Upper lobe of left lung (tissue), 6 donors: ENCODE measurements at places on chromosomes 13 and 19. TPM values are rescaled to one million over a fixed set of nuclear protein-coding genes. Genes with fewer than 3 reads are reported as not detected.

DNA sequence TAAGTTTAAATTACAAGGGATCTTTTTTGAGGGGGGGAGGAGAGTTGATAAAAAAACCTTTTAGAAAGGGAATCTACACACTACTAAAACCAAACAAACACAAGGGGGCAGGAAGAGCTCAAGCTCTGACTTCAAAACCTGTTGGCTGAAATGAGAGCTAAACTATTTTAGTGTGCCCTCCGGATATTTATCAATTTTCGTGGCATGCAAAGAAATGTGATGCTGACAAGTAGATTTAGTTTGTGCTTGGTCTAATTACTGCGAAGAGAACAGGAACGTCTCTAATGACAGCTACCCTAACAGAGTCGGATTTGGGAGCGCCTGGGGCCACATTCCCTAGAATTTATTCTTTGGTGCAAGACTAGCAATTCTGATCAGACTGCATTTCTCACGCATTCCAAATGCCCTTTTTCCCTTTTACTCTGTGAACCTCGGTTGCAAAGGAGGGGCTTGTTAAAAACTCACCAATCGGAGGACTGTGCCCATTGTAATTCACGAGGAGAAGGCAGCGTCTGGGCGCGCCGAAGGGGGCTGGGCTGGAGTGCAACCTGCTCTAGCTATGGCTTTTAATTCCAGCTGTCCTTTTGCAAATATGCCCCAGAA lies 802 bp upstream of the FREM2 start:
- no peaks in the 10 kb centered on the region for H3K36me3 ChIP-seq
- peak; percentile 40 for DNase-seq
- H3K27me3 ChIP-seq, result peaks cover 3% of the 10 kb centered on the region
- peaks cover 9% of the 10 kb centered on the region for H3K4me1 ChIP-seq

DNA sequence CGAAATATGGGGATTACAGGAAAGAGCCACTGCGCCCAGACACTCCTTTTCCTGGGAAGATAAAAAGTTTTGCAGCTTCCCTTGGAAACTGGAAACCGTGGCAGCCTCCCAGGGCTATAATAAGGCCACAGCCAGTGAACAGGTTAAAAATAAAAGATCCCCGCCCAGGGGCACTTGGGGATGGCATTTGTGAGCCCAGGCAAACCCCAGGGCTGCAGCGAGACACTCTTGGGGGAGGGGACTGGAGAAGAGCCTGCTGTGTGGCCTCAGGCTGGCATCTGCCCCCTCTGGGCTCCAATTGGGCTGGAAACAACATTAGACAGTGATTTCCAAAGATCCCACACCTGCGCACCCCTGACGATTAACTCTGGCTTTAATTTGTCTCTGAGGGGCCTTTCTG lies 11.2 kb downstream of the FEM1A start:
- no peak overlapping the region for H3K27ac ChIP-seq
- no peak overlapping the region for H3K4me3 ChIP-seq
- DNase-seq, result no peak
- H3K36me3 ChIP-seq, result no peaks in the 10 kb centered on the region
- no peaks in the 10 kb centered on the region for H3K27me3 ChIP-seq

- H3K4me1 ChIP-seq, result no peaks in the 10 kb centered on the region
- DNase-seq, result no peak
- H3K27me3 ChIP-seq, result no peaks in the 10 kb centered on the region
- peaks cover 65% of the 10 kb centered on the region for H3K36me3 ChIP-seq
- no peak overlapping the region for H3K27ac ChIP-seq
Observed at GRCh38 chr19:49827034-49827433, 8.9 kb downstream of the MED25 start.

- peak; percentile 83 for DNase-seq
- no peaks in the 10 kb centered on the region for H3K4me1 ChIP-seq
- no peak overlapping the region for H3K4me3 ChIP-seq
- H3K36me3 ChIP-seq, result peaks cover 73% of the 10 kb centered on the region
- H3K27ac ChIP-seq, result no peak overlapping the region
- H3K27me3 ChIP-seq, result no peaks in the 10 kb centered on the region
Observed at GRCh38 chr19:4267101-4267900, 11.8 kb upstream of the SHD start.

GRCh38 chr19:16369664-16370576 lies 45.3 kb downstream of the KLF2 start:
- no peak for DNase-seq
- H3K36me3 ChIP-seq, result peaks cover 3% of the 10 kb centered on the region
- no peaks in the 10 kb centered on the region for H3K27me3 ChIP-seq
- H3K4me1 ChIP-seq, result peaks cover 63% of the 10 kb centered on the region

DNA sequence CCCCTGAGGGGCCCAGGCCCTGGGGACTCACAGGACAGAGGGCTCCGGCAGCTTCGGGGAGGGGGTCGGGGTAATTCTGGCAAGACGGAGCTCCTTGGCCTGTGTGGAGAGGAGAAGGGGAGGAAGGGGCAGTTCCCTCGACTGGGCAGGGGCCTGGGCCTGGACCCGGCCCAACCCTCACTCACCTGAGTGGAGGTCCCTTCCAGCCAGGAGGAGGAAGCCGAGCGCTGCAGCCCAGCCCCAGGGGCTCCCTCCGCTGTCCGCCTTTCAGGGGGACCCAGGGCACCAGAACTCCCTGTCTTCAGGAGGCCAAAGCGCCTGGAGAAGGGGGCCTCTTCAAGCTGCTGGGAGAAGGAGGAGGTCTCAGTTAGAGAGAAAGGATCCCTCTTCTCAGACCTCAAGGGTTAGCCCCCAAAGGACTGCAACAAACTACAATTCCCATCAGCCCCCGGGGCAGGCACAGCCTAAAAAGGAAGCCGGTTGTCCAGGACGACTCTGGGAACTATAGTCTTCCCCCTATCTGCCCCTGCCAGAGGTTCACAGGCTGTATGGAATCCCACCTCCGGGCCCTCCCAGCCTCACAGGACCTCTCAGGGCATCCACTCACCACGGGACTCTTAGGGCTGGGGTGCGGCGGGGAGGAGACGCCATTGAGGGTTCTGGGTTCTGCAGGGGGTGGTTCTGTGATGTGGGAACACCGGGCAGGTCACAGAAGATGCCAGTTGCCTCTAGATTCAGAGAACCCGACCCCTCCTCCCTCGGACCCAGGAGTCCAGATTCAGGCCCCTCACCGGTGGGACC lies 19.8 kb downstream of the EPS8L1 start:
- no peaks in the 10 kb centered on the region for H3K4me1 ChIP-seq
- no peak overlapping the region for H3K4me3 ChIP-seq
- DNase-seq, result no peak
- peaks cover 19% of the 10 kb centered on the region for H3K36me3 ChIP-seq
- H3K27me3 ChIP-seq, result no peaks in the 10 kb centered on the region
- no peak overlapping the region for H3K27ac ChIP-seq

- DNase-seq, result no peak
- no peaks in the 10 kb centered on the region for H3K27me3 ChIP-seq
- no peak overlapping the region for H3K4me3 ChIP-seq
- no peak overlapping the region for H3K27ac ChIP-seq
- H3K36me3 ChIP-seq, result no peaks in the 10 kb centered on the region
Observed at GRCh38 chr13:96821381-96821780, 172.9 kb downstream of the OXGR1 start.

- peak; percentile 31 for DNase-seq
- H3K4me1 ChIP-seq, result no peaks in the 10 kb centered on the region
- H3K4me3 ChIP-seq, result no peak overlapping the region
- no peaks in the 10 kb centered on the region for H3K36me3 ChIP-seq
Observed at GRCh38 chr13:74040200-74040599, 94.0 kb downstream of the KLF12 start.

- H3K36me3 ChIP-seq, result no peaks in the 10 kb centered on the region
- peak overlapping the region; percentile 52 for H3K27ac ChIP-seq
- DNase-seq, result no peak
- H3K4me1 ChIP-seq, result peaks cover 60% of the 10 kb centered on the region
- no peak overlapping the region for H3K4me3 ChIP-seq
Observed at GRCh38 chr19:2170987-2171348, 7.2 kb downstream of the DOT1L start.

DNA sequence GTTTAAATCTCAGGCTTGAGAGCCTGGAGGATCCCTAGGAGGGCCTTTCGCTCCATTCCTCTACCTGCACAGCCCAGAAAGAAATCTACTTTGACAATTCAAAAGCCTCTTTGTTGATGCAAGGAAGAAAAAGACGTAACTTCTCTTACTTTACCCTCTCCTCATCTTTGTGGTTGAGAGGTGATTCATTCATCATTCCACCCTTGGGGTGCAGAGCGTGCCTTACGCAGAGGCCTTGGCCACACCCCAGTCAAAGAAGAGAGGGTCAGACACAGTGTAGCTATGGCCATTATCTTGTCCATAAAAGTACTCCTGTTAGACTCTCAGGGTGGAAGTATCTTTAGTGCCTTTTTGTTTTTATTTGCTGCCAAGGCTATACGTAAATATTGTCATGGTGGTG lies 184.0 kb downstream of the IRS2 start:
- H3K36me3 ChIP-seq, result no peaks in the 10 kb centered on the region
- no peak overlapping the region for H3K27ac ChIP-seq
- no peak overlapping the region for H3K4me3 ChIP-seq
- H3K4me1 ChIP-seq, result no peaks in the 10 kb centered on the region

GRCh38 chr19:21460686-21461085 lies 44.7 kb upstream of the ZNF429 start:
- DNase-seq, result no peak
- H3K27me3 ChIP-seq, result no peaks in the 10 kb centered on the region
- no peak overlapping the region for H3K4me3 ChIP-seq

DNA sequence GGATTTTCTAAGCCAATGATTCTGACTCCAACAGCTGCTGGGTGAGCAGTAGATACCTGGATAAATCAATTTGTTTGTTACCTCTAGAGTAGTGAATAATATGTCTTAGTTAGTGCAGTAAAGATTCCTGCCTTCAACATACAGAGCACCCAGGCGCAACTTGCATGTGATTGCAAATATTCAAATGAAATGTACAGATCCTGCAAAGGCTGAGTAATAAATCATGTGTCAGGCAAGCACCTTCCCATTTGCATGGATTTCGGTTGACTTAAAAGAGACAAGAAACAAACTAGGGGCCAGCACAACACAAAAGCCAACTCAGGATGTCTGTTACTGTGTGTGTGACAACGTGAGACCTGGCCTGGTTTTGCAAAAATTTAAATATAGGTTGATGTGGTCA lies 79.7 kb downstream of the TNFSF11 start:
- no peaks in the 10 kb centered on the region for H3K4me1 ChIP-seq
- no peak overlapping the region for H3K27ac ChIP-seq
- H3K27me3 ChIP-seq, result no peaks in the 10 kb centered on the region
- no peak for DNase-seq
- H3K36me3 ChIP-seq, result no peaks in the 10 kb centered on the region

- H3K4me3 ChIP-seq, result no peak overlapping the region
- no peaks in the 10 kb centered on the region for H3K4me1 ChIP-seq
- peaks cover 13% of the 10 kb centered on the region for H3K36me3 ChIP-seq
- H3K27ac ChIP-seq, result no peak overlapping the region
Observed at GRCh38 chr19:12237143-12237839, 57.4 kb downstream of the ZNF44 start.

DNA sequence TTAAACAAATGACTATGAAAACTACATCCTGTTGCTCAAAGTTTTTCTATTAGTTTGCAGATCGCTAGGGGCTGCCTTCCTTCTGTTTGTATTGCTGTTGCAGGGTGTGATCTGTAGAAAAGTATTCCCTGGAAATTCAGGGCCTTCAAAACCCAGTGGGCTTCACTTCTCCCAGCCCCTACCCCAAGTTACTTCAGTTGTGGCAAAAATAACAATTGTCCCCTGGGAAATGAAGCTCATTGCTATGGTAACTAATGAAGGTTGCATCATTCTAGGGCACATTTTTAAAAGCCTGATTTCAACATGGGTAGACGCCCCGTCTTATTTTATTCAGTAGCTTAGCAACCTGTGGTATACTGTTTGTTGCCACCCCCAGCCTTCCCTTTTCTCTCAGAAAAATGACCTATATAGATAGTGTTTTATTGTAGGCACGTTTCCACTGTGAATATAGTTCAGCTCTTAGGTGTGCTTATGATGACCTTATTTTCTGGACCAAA lies 60.9 kb downstream of the WDFY2 start:
- H3K4me1 ChIP-seq, result peaks cover 38% of the 10 kb centered on the region
- H3K27me3 ChIP-seq, result no peaks in the 10 kb centered on the region
- no peak overlapping the region for H3K27ac ChIP-seq
- H3K36me3 ChIP-seq, result no peaks in the 10 kb centered on the region
- no peak overlapping the region for H3K4me3 ChIP-seq
- no peak for DNase-seq

- no peaks in the 10 kb centered on the region for H3K36me3 ChIP-seq
- H3K27me3 ChIP-seq, result no peaks in the 10 kb centered on the region
- no peak for DNase-seq
Observed at GRCh38 chr13:79735228-79735627, 254.3 kb downstream of the NDFIP2 start.

- no peak overlapping the region for H3K27ac ChIP-seq
- no peak overlapping the region for H3K4me3 ChIP-seq
- H3K36me3 ChIP-seq, result no peaks in the 10 kb centered on the region
- no peaks in the 10 kb centered on the region for H3K4me1 ChIP-seq
Observed at GRCh38 chr13:43325636-43326035, 302.2 kb downstream of the DNAJC15 start.

DNA sequence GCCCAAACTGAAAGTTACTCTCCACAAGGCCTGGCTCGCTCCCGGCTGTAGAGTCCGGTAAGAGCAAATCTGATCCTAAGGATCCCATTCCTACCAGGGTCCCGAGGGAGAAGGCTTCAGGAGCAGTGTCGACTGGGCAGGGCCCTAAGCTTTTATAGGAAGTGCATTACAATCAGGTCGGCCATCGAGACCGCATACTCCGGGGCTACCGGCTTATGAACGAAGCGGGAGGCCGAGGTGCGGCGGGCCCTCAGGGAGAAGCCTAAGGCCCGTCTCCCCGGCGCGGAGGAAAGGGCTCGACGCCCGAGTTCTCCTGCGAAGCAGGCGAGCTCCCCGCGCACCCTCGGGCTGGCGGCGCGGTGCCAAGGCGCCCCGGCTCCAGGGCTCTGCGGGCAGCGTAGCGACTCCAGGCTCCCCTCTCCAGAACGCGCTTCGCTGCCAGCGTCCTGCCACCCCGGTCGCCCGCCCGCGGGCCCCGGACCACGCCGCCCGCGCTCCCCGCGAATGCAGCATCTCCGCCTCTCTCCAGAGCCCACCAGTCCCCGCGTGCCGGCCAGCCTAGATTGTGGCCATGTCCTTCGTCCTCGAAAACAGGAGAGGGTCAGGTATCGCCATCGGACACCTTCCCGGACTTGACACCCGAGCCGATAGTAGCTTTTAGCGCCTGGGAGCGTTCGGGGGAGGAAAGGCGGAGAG lies 1.4 kb downstream of the EFNB2 start:
- H3K27me3 ChIP-seq, result no peaks in the 10 kb centered on the region
- no peaks in the 10 kb centered on the region for H3K36me3 ChIP-seq
- peak; percentile 54 for DNase-seq
- peaks cover 11% of the 10 kb centered on the region for H3K4me1 ChIP-seq
- H3K27ac ChIP-seq, result peak overlapping the region; percentile 92

DNA sequence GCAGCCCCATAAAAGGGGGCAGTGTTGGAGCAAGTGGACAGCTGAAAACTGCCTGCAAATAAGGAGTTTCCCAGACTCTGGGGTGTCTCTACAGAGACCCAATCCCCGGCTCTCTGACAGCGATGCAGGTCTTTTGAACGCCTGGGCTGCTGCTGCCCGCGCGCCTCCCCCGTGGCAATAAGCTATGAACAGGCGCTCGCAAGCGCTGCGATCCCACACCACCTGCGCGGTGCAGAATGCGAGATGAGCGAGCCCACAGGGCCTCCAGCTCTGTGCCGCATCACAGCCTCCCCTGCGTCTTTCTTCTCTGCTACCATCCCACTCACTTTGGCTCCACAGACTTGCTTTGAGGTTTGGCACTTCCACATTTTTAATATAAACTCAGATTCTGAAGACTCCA lies 62.3 kb downstream of the KCTD15 start:
- no peaks in the 10 kb centered on the region for H3K36me3 ChIP-seq
- no peak for DNase-seq
- H3K4me1 ChIP-seq, result no peaks in the 10 kb centered on the region
- no peaks in the 10 kb centered on the region for H3K27me3 ChIP-seq

PLVAP gene
- 28.6 TPM for total RNA-seq

USHBP1 gene
- total RNA-seq, result 11.3 TPM

VPS36 gene
- 42.4 TPM for total RNA-seq

CYP2S1 gene
- total RNA-seq, result 5.2 TPM

TUBA3C gene
- not detected for total RNA-seq

ADM5 gene
- total RNA-seq, result 1.1 TPM

TRIM28 gene
- 255 TPM for total RNA-seq
